ENCODE measurements at places on chromosomes 13 and 19.

GRCh38 chr19:16957151-16957701, 68.4 kb downstream of the F2RL3 start:
- DNase-seq = no peak

DNA sequence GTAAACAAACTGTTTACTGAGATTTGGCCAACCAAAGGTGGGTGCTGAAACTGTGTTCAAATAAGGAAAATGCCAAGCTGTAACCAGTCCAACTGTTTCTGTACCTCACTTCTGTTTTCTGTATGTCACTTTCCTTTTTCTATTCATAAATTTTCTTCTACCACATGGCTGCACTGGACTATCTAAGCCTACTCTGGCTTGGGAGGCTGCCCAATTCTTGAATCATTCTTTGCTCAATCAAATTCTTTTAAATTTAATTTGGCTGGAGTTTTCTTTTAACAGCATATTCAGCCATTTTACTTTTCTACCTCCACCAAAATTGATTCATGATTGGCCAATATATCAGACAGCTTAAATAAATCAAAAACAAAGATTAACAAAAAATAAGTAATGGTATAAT, 1575.5 kb upstream of the SPRY2 start:
- no peak for DNase-seq

DNA sequence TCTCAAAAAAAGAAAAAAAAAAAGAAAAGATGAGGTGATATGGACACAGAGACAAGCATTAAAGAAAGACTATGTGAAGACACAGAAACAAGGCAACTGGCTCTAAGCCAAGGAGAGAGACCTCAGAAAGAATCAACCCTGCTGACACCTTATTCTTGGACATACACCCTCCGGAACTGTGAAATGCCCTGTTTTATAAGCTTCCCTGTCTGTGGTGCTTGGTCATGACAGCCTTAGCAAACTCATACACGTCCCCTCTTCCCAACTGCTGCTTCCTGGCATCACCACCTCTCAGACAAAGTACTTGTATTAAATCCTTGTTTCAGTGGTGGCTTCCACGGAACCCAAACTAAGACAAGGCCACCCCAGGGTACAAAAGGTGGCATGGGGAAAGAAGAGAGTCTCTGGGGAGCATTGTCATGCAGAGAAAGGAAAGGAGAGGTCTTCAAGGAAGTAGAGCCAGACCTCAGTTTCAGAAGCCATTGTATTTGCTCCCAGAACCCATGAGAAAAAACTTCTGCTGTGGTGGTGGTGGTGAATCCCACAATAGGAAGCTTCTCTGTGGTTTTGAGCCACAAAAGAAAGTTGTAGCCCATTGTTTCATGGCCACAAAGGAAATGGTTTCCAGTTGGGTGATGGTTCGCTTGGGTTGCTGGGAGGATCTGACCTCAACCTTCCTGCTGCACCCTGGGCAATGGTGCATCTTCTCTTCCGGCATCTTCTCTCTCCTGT, 16.3 kb upstream of the TSPAN16 start:
- peak; percentile 13 for DNase-seq

GRCh38 chr13:54511366-54511765, 1482.8 kb downstream of the OLFM4 start:
- no peak for DNase-seq

GRCh38 chr19:900043-900301, 6.7 kb downstream of the RNU6-9 start:
- no peak for DNase-seq

DNA sequence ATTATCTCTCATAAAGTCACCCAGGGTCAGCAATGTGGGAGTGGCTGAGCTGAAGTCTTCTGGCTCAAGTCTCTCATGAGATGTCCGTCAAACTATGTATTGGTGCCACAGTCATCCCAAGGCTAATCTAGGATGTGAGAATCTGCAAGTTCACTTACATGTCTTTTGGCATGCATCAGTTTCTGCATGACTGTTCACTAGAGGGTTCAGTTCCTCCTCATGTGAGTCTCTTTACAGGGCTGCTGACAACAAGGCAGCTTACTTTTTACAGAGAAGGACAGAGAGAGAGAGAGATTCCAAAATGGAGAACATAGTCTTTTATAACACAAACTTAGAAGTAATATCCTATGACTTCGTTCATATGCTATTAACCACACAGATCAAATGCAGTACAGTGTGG, 328.8 kb upstream of the SLITRK1 start:
- DNase-seq = no peak

GRCh38 chr19:43634068-43634467, 5.6 kb downstream of the CADM4 start:
- no peak for DNase-seq

GRCh38 chr13:97946951-97947588, 6.4 kb upstream of the IPO5 start:
- DNase-seq = no peak

All from activated naive CD4-positive, alpha-beta T cell treated with Interleukin-2 at 50 U/mL for 16 hours (primary cell).